ENCODE measurements at places on chromosomes 6 and 20.

DNA sequence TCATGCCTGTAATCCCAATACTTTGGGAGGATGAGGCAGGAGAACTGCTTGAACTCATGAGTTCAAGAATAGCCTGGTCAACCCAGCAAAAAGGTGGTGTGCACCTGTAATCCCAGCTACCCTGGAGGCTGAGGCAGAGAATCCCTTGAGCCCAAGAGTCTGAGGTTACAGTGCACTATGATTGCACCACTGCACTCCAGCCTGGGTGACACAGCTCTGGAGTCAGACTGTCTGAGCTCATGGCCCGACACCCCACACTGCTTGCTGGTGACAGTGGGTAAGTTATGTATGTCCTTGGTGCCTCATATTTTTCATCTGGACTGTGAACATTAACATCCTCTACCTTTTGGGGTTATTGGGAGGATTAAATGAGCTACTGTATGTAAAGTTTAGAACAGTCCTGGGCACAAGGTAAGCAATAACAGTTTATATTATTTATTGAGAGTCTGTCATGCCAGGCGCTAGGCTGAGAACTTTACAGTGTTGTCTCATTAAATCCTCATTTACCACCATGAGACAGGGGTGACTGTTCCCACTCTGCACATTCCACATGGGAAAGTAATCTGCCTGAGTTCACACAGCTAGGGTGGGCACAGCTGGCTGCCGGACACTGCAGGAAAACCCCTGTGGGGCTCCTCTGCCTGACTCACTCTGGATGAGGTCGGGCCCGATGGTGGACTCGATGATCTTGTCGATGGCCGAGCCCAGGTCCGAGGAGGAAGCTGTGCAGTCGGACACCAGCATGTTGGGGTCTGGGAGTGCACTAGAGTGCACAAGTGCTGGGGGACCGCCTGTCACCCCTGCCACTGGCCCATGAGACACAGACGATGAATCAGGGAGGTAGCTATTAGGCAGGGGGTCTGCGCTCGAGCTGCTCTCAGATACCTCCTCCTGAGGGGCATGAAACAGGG lies 2.9 kb downstream of the ZNF335 start:
- no peak for DNase-seq

DNA sequence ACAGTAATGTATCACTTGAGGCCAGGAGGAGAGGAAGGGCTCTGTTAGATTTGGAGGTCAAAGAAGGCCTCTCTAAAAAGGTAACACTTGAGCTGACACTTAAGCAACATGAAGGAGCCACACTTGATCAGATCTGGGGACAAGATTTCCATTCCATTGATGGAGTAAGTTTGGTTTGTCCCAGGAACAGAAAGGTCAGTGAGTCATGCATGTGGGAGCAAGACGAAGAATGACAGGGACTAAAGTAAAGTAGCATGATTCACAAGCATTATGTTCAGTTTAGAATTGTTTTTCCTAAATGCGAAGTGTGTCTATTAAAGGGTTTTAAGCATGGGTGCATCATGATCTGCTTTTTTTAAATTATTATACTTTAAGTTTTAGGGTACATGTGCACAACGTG lies 47.4 kb downstream of the COL21A1 start:
- DNase-seq = no peak

GRCh38 chr20:7147220-7147601 lies 379.7 kb downstream of the BMP2 start:
- DNase-seq = no peak

GRCh38 chr20:58469616-58470015 lies 45.6 kb downstream of the APCDD1L start:
- DNase-seq = no peak

DNA sequence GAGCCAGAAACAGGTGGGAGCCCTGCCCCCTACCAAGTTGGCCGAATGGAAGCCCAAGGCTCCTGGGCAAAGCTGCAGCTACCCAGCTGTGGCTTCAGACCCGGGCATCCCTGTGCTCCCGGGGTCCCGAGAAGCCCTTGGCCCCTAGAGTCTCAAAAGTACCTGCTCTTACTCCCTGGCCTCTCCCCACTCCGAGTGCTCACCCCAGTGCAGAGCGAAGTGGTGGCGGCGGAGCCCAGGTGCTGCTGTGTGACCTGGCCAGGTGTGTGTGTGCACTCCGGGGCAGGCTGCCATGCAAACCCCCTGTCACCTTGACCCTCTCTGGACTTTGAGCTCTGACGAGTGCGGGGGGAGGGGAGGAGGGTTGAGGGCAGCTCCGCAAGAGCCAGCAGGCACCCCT lies 493.8 kb upstream of the MANEA start:
- DNase-seq = no peak

DNA sequence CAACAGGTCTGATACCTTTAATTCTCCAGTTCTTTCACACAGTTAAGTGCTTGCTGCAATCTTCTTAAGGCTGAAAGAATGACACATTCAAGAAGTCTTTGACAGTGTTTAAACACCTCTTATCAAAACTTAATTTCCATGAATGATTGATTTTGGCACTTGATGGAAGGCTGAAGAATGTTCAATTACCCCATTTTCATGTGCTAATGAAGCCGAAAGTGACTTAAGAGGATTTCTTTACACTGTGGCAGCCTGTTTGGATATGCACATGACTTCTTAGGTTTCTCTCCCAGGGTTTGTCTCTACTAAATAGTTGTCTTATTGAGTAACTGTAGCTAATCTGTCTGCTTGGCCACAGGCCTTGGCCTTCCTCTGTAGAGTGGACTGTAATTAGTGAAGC lies 81.1 kb upstream of the PRDM1 start:
- DNase-seq = no peak

- peak; percentile 12 for DNase-seq
Measured at GRCh38 chr6:79913369-79913768, 34.0 kb downstream of the ELOVL4 start.

DNA sequence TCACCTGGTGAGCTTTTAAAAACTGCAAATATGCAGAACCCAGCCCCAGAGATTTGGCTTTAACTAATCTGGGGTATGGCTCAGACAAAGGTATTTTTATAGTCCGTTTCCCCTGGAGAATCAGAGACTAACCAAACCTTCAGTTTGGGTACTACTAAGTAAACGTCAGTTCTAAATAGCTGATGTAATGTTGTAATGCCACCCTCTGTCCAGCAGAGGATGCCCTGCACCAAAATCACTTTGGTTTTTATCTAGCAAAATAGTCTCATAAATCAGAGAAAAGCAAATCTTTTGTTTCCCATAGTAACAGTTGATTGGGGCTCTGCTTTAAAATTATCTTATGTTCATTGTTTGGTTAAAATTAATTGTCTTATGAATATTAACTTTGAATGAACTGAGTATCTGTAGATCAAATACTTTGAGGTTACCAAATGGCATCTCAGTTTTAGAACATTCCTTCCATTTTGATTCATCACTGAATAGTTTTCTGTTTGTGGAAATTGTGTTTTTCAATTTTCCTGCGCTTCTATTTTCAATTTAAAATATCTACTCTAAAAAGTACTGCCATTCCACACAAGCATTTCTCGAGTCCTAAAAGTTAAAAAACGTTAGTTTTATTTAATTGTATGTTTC lies 278.3 kb upstream of the PLCB4 start:
- DNase-seq = peak; percentile 50

DNA sequence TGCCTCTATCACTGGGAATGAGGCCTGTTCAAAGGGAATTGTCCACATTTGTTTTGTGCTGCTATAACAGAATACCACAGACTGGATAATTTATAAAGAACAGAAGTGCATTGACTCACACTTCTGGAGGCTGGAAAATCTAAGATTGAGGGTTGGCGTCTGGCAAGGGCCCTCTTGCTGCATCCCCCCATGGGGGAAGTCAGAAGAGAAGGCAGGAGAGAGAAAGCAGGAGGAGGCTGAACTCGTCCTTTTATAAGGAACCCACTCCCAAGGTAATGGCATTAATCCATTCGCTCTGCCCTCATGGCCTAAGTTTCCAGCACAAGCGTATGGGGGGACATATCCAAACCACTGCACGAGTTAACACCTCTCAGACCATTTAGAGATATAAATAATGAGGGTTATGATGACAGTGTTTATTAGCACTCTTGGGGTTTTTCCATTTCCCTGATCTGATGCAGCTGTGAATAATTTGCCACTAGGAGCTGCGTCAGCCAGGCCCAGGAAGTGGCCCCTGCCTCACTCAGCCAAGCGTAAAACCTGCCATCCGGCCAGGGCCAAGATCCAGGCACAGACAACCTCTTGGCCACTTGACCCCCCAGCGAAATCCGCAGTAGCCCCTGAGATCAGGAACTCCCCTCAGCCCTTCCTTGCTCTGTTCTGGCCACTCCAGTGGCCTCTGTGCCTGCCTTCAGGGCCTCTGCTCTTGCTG lies 14.2 kb upstream of the SLCO4A1 start:
- DNase-seq = no peak

DNA sequence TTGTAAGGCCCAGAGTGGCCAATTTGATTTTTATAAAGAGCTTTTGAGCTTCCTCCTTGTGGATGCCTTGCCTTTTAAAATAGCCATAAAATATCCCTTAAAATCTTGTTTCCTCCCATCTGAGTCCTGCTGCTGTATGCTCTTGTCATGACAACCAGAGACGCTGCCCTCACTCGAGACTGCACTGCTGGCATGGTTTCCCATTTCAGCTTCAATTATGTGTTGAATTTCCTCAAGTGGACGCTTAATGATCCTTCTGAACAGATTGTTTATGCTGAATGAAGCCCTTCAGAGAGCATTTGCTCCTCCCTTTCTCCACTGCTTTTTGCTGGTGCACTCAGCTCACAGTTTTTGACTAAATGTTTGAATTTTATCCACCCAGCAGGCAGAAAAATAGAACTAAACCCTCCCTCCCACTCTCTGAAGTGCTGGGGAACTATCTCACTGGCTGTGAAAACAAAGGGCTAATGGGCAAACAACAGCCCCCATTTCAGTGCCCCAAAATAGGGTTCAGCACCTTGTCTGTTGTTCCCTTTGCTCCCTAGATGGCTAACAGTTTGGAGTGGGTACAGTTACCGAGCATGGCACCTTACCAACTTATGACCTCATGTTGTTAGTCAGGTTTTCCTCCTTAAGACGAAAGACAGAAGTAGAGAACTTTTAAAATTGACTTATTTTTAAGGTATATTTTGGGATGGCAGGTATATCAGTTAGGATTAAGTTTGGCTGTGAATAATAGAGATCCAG lies 45.5 kb upstream of the RNF8 start:
- DNase-seq = no peak

GRCh38 chr20:24507182-24507853 lies 37.9 kb downstream of the SYNDIG1 start:
- no peak for DNase-seq

DNA sequence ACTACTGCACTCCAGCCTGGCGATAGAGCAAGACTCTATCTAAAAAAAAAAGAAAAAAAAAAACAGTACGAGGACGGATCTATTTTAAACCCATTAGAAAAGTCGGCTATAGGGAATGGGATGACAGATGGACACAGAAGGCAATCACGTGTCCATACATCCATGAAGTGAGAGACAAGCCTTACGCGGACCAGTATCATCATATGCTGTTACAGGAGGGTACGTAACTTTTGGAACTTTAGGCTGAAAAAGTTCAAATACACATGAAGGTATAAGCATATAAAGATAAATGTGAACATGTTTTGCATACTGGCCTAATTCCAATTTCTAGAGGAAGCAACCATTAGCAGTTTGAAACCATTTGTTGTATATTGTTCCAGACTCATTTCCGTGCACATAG lies 109.8 kb upstream of the EXOC2 start:
- DNase-seq = no peak

- no peak for DNase-seq
Measured at GRCh38 chr6:148225871-148226270, 116.8 kb upstream of the SASH1 start.

DNA sequence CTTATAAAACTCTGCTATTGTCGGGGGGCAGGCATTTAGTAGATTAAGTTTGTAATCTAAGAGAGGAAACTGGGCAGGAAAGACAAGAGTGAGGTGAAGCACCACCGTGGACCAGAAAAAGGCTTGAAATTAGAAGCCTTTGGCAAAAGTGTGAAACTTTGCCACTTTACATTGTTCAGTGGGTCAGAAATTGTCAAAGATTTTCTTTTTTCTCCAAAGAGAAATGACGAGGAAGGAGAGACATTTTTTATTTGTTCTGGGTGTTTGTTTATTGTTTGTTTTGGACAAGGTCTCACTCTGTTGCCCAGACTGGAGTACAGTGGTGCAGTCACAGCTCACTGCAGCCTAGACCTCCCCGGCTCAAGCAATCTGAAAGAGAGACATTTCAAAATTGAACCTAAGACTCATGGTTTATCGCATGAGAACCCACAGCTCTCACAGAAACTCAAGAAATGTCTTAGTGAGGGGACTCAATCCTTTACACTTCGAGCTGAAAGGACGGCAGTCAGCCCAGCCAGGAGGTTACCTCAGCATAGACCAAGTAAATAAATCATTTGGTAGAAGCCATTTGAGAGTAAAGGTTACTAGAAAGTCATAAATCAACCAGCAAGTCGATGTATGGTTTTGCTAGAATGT lies 262.8 kb upstream of the TAB2 start:
- DNase-seq = no peak

DNA sequence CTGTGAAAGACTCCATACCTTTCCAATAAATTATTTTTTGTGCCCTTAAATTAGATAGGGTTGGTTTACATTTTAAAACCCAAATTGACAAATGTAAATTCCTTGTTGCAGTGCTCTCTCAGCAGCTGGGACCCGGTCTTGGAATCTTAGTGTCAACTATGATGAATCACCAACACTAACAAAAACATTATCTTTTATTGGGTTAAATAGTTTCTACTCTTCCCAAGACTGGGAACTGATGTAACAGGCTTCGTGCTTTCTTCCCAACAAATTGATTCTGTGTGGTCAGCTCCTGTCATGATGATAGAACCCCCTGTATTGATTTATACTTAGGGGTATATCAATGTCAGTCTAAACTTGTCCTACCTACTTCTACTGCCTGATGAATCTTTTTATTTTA lies 23.2 kb upstream of the AHI1 start:
- DNase-seq = no peak

GRCh38 chr6:72374857-72375256 lies 247.0 kb upstream of the KCNQ5 start:
- no peak for DNase-seq

GRCh38 chr6:119838043-119838442 lies 488.5 kb upstream of the MAN1A1 start:
- DNase-seq = no peak

DNA sequence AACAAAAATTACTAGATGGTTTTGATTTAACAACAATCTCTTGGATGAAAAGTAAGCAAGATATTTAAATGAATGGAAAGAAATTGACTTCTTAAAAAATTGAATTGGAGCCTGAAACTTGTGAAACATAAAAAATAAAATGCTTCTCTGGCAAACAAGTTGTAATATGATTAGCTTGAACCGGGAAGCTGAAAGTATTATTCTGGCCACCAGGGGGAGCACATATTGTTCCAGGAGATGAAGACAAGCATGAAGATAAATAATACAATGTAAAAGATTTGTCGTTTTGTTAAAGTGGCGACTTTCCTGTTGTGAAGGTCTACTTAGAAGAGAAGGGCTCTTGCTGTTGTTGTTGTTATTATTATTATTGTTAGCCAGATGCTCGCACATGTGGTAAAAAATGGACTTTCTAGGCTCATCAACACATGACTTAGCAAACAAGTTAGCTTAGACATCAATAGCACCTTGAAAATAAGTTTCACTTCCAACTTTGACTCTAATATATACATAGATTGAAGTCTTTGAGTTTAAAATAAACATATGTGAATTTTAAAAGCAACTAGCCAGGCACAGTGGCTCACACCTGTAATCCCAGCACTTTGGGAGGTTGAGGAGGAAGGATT lies 14.2 kb downstream of the PAX1 start:
- peak; percentile 65 for DNase-seq
